Motor neuron (in vitro differentiated cells): ENCODE measurements at places on chromosomes 11 and 22. TPM values are rescaled to one million over a fixed set of nuclear protein-coding genes. Genes with fewer than 3 reads are reported as not detected.

GRCh38 chr11:95720195-95720594 is 69.4 kb downstream of the FAM76B start:
- ATAC-seq = no peak

The PSMD13 gene
- total RNA-seq = 106 and 114 TPM in 2 replicates

GRCh38 chr11:59944720-59945119 is 6.5 kb downstream of the OOSP1 start:
- peak; percentile 29 for ATAC-seq

- peak; percentile 94 for ATAC-seq
Observed at GRCh38 chr11:107565219-107565937, at the start of gene ALKBH8. ALKBH8 (minus strand) TSS chr11:107565735; CDS start chr11:107560893, 4,842 bp downstream.
